CD4-positive, alpha-beta T cell treated with Interleukin-17A for 4 hours (primary cell): ENCODE measurements at places on chromosomes 12 and 14.

DNA sequence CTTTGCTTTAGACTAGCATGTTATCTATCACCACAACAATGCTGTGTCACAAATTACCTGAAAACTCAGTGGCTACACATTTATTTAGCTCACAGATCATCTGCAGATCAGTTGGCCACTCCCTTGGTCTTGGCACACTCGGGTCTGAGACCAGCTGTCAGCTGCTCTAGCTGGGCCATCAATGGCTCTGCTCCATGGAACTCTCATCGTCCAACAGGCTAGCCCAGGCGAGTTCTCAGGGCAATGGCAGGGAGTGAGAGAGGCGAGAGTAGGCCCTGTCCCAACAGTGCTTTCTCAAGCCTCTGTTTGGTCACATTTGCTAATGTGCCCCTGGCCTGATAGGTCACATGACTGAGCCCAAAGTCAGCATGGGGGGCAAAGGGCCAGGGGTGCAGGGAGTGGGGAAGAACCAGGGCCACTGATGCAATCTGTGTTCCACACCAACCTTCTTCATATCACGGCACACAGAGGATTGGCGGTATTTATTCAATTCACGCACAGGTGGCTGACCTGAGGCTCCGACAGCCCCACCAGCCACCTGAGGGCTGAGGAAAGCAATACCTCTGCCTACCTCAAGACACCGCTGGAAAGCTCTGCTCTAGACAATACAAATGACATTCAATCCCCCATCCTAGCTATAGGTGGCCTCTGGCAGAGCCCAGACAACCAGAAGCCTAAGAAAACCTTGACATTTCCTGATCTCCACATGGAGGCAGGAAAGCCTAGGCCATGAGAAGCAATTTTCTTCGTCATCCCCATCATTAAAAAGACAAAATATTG lies 82.5 kb downstream of the NT5DC3 start:
- no peak for DNase-seq

GRCh38 chr12:45622210-45622937 lies 107.1 kb upstream of the ARID2 start:
- no peak for DNase-seq

DNA sequence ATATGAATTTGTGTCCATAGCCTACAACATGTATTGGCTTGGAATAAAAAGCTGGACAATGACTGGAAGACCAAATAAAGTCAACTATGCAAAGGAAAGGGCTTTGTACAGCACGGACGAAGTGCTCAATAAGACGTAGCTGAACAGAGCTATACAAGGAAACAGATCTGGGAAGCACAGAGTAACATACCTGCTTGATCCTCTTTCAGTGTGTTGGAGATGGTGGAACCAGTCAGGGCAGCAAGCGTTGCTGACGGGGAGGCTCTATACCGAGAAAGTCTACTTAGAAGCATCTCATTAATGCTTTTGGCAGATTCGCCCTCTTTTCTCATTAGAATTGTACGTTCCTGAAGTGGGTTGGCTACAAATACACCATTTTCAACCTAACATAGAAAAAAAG lies 99.3 kb downstream of the HECTD4 start:
- no peak for DNase-seq

DNA sequence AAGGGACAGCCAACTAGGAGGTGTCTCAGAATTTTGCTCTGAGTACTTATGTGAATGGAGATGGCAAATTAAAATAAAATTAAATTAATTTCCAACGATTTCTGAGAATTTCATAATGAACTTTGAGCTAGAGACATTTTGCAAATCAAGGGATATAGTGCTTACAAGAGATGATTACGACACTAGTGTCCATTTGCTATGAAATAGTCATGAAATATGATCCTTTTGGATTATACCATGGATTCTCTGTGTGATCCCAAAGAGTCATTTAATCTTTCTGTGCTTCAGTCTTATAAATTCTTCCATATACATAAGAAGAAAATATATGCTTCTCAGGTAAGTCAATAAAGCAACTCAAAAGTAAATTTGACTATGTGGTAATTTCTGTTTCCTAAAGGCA lies 240.6 kb downstream of the SLC25A21 start:
- no peak for DNase-seq

GRCh38 chr14:74242021-74242779 lies 3.0 kb downstream of the VSX2 start:
- DNase-seq: no peak

DNA sequence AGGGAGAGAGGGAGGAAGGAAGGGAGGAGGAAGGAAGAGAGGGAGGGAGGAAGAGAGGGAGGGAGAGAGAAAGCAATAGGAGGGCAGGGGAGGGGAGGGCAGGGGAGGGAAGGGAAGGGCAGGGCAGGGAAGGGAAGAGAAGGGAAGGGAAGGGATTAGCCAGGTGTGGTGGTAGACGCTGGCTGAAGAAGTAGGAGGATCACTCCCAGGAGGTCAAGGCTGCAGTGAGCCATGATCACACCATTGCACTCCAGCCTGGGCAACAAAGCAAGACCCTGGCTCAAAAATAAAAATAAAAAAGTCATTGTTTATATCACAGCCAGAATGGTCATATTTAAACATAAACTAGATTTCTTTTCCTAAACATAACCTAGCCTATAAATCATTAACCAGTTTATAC lies 20.4 kb upstream of the EEA1 start:
- DNase-seq: no peak

GRCh38 chr12:103455020-103455763 lies 40.6 kb downstream of the C12orf42 start:
- no peak for DNase-seq
